ENCODE measurements at places on chromosomes 4 and X.

- no peak for DNase-seq
Observed at GRCh38 chrX:111101580-111101979, 5.6 kb downstream of the PAK3 start.

DNA sequence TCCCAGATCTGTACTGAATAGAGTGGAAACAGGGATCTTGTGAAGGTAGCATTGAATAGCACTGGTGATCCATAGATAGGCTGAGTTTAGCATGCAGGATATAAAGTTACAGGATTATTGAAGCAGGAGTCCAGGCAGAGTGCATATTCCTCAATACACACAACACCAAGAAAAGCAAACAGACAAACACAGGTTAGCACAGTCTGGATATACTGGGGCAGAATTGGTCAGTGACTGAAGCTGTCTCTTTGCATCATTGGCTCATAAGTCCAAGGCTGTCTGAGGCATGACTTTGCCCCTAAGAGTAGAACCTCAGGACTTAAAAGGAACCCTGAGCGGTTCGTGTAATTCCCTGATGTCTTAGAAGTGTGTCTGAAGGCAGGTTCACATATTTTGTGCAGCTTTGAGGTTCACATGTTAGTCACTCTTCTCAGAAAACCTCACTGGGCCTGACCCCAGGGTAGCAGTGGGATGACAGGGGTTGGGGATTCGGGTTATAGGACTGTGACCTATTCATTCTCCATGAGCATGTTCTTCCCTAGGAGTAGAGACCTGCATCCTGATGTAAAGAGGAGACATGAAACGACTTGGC lies 134.6 kb downstream of the AASDH start:
- DNase-seq = peak; percentile 87

DNA sequence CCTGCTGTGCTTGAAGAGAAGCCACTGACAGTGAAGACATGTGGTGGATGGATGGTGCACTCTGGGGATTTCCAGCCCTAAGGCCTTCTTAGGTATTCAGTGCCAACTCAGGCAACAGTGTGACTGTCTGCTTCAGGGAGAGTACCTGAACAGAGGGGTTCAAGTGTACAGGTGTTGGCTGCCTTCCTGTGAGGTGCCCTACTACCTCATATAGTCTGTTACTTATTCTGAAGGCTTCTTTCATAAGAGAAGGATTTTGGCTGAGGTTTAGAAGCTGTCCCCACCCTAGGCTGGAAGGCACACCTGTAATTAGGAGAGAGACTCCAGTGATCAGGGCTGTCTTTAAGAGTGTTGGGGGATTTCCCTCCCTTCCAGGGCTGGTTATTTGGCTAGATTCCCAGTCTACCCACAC lies 1.8 kb downstream of the FTHL17 start:
- no peak for DNase-seq

DNA sequence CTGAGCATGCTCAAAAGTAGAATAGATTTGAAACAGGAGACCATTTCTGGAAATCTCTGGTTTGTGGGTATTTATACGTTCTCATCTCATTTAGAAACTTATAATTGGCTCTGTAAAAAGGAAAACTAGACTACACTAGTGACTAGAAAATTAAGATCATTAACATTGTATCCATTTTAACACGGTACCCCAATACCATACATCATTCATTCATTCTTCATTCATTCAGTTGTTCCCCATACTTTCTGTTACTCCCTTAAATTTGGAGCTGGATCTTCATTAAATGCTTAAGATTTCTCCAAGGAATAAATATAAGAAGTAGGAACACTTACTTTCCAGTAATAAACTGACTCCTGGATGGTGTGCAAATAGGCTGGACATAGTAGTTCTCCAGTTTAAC lies 1.3 kb downstream of the ARSJ start:
- DNase-seq = no peak

DNA sequence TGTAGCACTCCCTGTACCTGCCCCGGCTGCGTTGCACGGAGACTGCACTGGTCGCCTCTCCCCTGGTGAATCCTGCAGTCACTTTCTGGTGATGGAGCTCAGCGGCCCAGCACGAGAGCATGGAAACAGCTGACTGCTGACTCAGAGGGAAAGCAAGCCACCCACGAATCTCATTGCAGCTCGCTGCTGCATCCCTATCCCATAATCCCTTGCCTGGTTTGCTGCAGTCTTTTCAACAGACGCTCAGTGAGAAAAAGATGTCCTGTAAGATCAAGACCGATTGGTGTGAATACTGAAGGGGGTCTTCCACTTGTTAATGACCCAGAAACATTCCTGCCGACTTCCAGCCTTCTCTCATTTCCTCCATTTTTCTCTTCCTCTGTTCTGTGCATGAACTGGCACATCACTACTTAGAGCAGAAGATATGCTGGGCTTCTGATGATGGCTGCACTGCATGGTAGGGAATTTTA lies 52.9 kb downstream of the TRIM2 start:
- DNase-seq = no peak

DNA sequence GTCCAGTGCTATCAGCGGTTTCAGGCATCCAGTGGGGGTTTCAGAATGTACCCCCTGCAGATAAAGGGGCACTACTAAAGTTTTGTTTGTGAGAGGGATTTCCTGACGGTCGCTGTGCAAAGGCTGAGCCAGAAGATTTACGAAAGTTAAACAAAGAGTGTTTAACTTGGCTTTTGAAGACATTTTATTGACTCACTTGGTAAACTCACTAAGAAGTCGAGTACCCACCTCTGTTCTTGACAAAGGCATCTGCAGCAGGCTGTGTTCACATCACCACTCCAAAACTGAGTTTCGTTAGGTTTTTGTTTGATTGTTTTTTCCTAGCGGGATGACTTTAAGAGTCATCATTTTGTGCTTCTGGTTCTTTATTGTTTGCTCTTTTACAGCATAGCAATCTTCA lies 143.9 kb upstream of the TBL1X start:
- no peak for DNase-seq

DNA sequence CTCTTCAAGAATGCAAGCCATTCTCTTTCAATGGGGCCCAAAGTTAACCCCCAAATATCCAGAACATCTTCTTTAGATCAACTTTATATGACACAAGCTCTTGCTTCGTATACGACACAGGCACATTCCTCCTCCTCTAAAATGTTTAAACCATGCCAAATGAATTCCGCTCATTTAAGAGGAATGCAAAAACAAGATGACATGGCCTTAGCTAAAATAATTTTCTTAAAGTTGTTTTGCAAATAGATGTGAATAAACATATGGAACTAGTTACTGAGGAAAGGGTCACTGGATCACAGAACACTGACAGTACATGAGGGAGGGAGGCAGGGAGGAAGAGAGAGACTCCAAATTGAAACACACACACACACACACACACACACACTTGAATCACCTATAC lies 97.4 kb downstream of the RASL11B start:
- DNase-seq = no peak

- peak; percentile 4 for DNase-seq
Observed at GRCh38 chrX:52574416-52575275, 57.8 kb upstream of the XAGE1B start.

GRCh38 chr4:3358656-3359055 lies 65.8 kb downstream of the RGS12 start:
- no peak for DNase-seq

GRCh38 chrX:40773809-40774208 lies 38.5 kb upstream of the MED14 start:
- no peak for DNase-seq

DNA sequence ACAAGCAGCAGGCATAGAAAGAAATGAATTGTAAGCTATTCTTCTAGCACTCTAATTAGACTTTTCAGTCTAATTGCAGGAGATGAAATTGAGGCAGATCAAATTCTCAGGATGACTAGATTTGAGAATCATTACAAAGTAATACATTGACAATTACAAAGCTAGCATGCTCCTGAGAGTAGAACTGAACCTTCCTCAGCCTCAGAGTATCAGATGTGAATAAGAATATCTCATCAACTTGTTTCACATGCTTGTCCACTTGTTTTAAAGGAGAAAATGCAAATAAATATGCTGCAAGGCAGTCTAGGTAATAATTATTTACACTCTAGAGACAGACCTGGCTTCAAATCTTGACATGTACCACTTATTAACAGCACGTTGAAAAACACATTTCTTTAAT lies 491.0 kb upstream of the MAGEB2 start:
- no peak for DNase-seq

- DNase-seq = no peak
Observed at GRCh38 chr4:6292376-6293096, 22.9 kb downstream of the WFS1 start.

DNA sequence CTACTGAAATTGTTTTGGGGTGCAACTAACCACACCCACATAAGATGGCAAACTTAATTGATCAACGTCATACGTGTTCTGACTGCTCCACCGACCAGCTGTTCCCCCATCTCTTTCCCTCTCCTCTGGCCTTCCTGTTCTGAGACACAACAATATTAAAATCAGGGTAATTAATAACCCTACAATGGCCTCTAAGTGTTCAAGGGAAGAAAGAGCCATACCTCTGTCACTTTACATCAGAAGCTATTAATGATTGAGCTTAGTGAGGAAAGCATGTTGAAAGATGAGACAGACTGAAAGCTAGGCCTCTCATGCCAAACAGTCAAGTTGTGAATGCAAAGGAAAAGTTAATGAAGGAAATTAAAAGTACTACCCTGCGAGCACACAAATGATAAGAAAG lies 173.9 kb upstream of the FTHL17 start:
- no peak for DNase-seq

GRCh38 chr4:153181293-153181692 lies 22.9 kb upstream of the TRIM2 start:
- DNase-seq = no peak

DNA sequence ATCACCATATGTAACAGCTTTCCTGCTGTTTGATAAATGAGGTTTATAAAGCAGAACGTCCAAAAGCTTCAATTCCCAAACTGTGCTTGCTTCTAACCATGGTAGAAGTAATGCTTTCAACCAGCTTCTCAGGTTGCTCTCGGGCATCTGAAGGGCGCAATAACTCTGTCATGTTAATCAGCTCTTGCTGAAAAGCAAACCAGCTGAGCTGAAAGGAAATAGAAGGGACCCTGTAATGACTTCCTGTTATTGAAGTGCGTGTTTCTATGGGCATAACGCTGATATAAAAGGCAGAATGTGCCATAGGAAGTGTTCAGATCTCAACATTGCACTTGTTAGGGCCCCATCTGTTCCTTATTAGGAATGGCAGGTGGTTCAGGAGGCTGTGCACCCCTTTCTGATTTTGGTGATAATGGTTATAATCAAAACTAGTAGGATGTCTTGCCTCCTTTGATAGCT lies 21.2 kb downstream of the HERC3 start:
- no peak for DNase-seq

DNA sequence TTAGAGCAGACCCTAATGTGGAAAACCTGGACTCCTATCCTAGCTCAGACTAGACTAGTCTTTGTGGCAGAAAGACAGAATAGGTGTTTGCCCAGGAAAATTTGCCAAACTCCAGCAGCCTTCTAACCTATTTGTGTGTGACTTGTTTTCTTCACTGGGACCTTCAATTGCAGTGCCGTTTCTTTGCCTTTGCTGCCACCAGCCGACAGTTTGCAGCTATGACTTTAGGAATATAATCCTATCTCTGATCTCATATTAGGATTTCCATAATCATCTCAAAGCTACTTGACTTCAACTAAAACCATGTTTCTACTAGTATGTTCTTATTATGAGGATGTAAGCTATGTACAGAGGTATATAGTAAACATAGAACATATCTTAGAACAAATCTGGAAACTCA lies 60.2 kb upstream of the PGAM4 start:
- DNase-seq = no peak

GRCh38 chr4:66273110-66273509 lies 602.8 kb upstream of the EPHA5 start:
- no peak for DNase-seq

DNA sequence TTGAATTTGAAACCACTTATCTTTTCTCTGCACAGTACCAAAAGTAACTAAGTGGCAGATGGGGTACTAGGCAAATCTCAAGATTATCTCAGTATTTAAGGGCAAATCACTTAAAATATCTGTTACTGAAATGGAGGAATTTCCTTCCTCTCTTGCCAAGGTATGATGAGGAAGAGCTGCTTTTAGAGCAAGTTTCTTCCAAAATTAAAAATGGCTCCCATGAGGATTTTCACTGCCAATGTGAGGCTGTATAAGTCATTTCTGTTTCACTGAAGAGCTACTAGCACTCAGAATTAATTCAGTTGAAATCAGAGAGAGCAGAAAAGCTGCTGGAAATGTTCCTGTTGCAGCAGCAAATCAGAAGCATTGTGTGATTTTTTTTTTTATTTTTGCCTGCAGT lies 43.4 kb downstream of the GABRB1 start:
- DNase-seq = no peak

DNA sequence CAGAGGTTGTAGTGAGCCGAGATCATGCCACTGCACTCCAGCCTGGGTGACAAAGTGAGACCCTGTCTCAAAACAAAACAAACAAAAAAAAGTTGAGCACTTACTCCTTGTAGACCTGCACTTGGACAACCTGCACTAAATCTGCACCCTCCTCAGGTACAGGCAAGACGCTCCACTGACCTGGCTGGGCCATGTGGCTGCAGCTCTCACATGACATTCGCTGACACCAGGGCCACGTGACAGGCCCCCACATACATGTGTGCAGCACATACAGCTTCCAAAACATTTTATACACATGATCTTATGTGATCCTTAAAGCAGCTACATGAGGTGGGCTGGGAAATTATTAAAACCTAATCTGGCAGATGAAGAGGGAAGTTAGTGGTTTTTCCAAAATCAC lies 62.5 kb downstream of the MGST2 start:
- DNase-seq = no peak

GRCh38 chr4:16897991-16898827 lies at the start of gene LDB2:
TSS of gene LDB2 (minus strand) at chr4:16898645.
- DNase-seq = no peak

DNA sequence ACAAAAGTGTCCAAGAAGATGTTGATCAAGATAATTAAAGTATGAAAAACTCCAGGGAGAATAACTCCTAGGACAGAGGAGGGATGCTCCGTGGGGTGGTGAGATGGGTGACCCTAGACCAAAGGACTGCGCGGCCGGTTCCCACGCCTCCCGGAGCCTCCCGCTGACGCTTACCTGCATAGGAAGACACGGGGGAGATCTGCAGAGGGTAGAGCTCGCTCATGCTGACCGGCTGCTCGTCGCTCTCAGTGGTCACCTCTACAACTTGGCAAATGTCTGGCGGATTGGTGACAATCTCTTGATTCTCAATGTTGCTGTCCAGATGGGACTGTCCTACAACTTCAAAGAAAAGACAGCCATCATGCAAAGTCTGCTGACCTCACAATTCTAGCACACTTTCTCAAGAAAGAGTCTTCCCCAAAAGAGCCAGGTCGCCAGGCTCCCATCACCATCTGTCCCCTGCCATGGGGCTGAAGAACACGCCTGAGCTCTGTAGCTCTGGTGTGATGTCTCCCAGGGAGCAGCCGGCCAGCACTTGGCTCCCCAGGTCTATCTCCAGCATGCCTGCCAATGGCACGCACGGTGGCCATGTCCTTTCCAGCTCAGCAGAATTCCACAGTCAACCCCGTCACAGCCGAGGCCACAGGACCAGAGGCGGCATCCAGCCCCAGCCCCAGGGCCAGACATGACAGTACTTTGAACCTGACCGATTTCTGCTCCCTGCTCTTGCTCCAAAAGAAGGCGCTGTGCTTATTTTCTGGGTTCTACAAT lies 75.4 kb downstream of the IRF2 start:
- no peak for DNase-seq

- no peak for DNase-seq
Observed at GRCh38 chr4:56909086-56909894, 1.6 kb downstream of the REST start.
